ENCODE measurements at places on chromosomes 16 and 17. TPM values are rescaled to one million over a fixed set of nuclear protein-coding genes. Genes with fewer than 3 reads are reported as not detected.
A peak's percentile ranks its signal among the peaks of the same experiment; 100 is the strongest.

The TNK1 gene
- 11.2 TPM for total RNA-seq

The TBX2 gene
- total RNA-seq = not detected

The CEP295NL gene
- 0.42 TPM for total RNA-seq

- no peak for DNase-seq
Observed at GRCh38 chr16:80058214-80058613, 457.7 kb upstream of the MAF start.

DNA sequence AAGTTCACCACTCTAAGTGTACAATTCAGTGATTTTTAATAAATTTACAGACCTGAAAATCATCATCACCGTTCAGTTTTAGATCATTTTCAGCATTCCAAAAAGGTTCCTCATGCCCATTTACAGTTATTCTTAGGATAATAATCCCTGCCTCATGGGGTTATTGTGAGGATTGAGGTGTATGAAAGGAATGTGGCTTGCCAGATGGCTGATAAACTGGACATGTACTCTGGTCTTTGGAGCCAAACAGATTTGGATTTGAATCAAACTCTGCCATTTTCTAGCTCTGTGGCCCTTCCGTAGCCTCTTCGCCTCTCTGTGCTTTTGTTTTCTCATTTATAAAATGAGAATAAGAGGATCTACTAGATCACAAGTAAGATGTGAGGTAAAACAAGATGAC lies 53.9 kb upstream of the GPRC5B start:
- no peak for DNase-seq

GRCh38 chr17:49585422-49586027 lies 9.9 kb downstream of the NXPH3 start:
- DNase-seq = peak; percentile 88

DNA sequence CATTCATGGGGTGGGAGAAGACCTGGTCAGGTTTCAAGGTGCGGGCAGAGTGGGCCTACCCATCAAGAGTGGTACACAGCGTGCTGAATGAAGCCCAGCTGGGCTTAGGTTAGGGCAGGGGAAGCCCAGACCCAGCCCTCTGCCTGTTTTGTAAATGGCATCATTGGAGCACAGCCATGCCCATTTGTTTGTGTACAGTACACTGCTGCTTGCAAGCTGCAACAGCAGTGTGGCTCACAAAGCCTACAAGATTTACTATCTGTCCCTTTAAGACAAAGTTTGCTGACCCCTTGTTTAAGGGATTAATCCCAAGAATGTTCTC lies 230.1 kb upstream of the TNRC6C start:
- DNase-seq = no peak

- DNase-seq = no peak
Observed at GRCh38 chr16:50809561-50809960, 67.7 kb downstream of the CYLD start.

DNA sequence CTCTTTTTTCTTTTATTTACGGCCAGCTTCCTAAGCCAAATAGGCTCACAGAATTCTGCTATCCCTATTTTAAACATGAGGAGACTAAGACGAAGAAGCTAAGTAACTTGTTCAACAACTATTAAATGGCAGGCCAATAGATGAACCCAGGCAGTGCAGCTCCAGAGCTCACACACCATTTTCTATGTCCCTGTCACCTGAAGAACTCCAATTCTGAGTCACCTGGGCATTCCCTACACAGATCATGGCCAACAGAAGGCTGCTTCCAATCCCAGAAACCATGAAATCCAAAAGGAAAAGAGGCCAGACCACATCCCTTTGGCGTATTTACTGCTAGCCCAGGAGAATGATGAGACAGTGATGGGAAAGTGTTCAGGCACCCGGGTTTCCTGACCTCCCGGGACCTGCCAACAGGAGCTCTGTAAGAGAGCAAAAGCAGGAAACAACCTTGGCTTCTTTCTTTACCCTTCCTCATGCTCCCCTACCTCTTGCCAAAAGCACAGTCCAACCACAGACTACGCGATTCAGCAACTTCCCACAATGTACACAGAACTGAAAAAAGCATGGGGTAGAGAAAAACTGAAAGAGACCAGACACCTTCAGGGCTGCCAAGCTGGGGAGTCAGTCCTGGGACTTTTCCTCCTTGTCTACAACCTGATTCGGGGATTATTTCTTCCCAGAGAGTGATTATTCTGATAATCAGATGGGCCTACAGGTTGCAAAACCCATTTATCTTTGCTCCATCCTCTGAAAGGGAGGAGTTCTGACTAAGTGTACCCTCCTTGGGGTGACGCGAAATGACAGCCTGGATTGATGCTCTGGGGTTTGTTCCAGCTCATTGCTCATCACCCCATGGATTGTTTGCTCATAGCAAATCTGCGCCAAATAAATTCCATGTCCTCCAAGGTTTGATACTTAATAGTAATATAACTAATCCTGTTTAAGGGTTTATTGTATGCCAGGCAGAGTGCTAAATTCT lies 47.8 kb upstream of the HAS3 start:
- no peak for DNase-seq

DNA sequence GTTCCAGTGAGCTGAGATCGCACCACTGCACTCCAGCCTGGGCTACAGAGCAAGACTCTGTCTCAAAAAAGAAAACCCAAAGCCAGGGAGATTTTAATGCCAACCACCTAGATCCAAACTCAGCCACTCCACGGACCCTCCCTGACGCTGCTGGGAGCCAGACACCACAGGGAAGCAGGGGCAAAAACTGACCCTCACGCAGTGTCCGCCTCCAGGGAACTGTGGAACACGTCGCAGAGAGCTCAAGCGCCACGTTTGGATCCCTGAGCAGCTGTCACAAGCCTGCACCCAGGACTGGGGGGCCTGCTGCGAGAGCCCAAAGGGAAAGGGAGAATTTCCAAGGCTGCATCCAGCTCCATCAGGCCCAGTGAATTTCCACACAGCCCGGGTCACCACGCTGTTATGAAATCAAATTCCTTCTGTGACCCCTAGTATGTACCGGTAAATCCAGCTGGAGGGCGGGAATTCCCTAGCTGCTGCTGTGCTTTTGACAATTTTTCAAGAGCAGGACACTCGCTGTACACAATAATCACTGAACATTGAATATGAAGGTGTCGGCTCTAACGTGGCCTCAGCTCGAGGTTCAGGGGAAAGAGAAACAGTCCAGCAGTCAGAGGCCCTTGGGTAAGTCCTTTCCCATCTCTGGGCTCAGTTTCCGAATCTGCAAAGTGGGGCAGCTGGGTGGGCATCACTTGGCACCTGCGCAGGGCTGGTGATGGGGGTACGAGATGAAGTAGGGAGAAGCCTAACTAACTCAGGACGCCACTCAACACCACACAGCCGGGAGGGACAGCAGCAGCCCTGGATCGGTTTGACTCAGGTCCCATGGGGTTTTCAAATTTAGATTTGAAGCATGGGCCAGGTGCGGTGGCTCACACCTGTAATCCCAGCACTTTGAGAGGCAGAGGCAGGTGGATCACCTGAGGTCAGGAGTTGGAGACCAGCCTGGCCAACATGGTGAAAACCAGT lies 8.6 kb downstream of the CARHSP1 start:
- DNase-seq = no peak
